ENCODE measurements at places on chromosomes 12 and 14.

- peak; percentile 89 for DNase-seq
These were observed 30.9 kb upstream of the EMP1 start for GRCh38 chr12:13165617-13166041.

DNA sequence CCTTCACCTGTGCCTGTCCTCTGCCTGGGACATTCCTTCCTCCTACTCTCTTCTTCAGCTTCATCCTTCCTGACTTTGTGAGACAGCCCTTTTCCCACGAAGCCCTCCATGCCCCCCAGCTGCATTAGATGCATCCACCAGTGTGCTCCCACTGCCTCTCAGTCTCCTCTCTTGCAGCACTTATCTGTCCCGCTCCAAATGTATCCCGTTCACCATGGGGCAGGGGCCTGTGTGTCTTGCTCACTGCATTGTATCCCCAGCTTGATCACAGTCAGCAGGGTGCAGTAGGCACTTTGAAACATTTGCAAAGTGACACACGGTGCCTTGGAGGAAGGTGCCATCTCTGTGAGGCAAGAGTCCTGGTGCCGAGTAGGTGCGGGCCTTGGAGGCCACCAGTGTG, 104.0 kb downstream of the SLC25A47 start:
- no peak for DNase-seq

GRCh38 chr12:1843641-1844005, 23.3 kb downstream of the LRTM2 start:
- DNase-seq, result no peak

- no peak for DNase-seq
These were observed 50.6 kb downstream of the DUSP16 start for GRCh38 chr12:12511895-12512711.

- peak; percentile 82 for DNase-seq
These were observed 27.9 kb upstream of the MYF6 start for GRCh38 chr12:80679346-80680131.

GRCh38 chr12:1778911-1779310, 41.5 kb upstream of the LRTM2 start:
- no peak for DNase-seq

- DNase-seq, result no peak
These were observed 814.9 kb downstream of the LRFN5 start for GRCh38 chr14:42421377-42422078.

GRCh38 chr12:12704593-12705230, 8.7 kb upstream of the GPR19 start:
- peak; percentile 90 for DNase-seq

DNA sequence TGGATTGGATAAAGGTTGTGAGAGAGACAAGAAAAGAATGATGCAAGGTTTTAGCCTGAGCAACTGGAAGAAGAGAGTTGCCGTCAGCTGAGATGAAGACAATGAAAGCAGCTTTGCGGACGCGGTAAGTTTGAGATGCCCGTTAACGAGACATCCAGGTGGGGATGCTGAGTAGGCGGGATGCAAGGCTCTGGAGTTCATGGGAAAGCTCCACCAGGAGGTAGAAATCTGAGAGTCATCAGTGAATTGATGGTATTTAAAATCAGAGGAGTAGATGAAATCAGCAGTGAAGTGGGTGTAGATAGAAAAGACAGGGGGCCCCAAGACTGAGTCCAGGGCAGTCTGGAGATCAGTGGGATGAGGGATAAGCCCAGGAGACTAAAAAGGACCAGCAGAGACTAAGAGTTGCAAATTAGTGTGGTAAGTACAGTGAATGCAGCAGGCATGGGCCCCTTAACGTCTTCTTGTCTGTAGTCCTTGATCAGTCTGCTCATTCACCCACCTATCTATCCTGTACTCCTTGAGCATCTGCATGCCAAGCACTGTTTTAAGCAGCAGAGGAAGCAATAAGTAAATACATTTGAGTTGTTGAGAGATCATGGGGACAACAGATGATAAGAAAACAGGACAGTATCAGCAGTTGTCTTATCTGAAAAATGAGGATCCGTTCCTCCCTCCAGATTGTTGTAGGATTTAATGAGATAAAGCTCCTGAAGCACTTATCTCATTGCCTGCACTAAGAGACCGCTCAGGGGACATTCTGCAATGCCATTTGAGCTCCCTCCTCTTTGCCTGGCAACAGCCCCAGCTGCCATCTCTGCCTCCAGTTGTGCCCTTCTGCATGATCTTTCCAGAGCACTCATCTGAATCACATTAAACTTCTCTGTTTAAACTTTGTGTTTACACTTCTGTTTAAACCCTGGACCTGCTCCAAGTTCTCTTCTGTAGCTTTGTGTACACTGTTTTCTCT, 91.5 kb downstream of the APAF1 start:
- DNase-seq, result no peak

DNA sequence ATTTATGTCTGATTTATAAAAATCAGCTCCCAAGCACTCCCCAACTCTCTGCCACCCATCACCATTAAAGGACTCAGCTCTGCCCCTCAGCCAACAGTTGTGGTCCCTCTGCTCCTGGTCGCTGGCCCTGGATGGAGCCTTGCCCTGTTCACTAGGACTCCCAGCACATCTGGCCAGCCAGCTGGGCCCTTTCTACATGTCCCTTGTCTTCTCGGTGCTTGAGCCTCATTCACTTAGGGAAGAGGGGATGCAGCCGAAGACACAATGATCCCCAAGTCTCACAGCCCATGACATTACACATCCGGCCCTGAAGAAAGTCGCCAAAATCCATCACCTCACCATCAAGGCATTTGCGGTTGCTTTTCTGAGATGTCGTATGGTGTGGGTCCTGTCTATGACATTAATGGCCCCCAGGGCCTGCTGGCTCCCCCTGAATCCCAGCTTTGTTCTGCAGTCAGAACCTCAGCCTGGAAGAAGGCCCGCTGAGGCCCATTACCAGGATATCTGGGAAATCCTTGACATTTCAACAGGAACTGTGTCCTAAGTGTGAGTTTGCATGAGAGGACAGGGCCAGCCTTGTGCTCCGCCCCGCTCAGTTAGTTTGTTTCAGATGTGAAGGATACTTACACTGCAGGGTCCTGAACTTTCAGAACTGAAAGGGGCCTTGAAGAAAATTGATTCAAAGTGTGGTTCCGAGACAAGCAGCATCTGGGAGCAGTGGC, 19.1 kb downstream of the TSPAN11 start:
- DNase-seq, result no peak

DNA sequence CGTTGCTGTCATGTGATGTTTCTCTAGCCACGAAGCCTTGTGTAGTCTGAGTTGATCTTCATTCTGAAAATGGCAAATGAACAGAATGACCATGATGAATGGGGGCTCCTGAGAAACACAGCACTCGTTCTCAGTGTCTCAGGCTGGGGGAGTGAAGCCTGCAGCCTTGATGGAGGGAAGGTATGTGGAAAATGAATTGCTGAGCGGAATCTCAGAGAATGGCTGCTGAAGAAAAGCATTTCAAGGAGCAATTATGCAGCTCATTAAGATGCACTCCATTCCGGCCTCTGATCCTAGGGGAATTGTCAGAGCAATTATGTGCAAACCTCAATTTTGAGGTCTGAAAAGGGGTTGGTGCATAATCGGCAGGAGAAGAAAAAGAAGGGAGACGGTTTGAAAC, 167.1 kb downstream of the CHST11 start:
- no peak for DNase-seq

GRCh38 chr12:8453021-8453513, 2.7 kb upstream of the CLEC6A start:
- DNase-seq, result no peak

DNA sequence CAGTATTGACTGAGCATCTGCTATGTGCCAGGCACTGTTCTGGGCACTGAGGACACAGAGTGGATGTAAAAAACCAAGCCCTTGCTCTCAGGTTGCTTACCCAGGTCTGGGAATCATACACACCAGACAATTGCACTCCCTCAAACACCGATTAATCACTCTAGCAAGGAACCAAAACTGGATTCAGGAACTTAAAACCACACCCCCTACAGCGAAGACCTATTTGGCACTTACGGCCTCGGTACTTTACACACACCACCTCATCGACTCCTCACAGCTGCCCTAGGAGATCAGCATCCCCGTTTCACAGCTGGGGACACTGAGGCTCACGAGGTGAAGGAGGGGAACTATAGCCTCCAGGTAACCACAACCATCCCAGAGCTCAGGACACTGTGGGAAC, 1.6 kb downstream of the GLTP start:
- DNase-seq, result no peak

DNA sequence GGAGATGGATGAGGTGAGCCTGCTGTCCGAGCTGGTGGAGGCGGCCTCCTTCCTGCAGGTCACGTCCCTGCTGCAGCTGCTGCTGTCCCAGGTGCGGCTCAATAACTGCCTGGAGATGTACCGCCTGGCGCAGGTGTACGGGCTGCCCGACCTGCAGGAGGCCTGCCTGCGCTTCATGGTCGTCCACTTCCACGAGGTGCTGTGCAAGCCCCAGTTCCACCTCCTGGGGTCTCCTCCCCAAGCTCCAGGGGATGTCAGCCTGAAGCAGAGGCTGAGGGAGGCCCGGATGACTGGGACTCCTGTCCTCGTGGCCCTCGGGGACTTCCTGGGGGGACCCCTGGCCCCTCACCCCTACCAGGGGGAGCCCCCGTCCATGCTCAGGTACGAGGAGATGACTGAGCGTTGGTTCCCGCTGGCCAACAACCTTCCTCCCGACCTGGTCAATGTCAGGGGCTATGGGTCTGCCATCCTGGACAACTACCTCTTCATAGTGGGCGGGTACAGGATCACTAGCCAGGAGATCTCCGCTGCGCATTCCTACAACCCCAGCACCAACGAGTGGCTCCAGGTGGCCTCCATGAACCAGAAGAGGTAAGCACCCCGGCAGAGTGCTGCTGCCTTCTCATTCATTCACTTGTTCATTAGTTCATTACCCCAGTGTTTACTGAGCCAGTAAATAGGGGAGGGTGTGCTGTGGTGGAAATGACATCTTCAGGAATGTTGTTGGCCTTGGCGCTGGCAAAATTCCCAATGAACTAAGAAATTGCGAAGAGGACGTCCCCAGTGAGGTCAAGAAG, 774 bp upstream of the MANSC4 start:
- peak; percentile 44 for DNase-seq

GRCh38 chr14:23544511-23545447, 6.8 kb downstream of the ZFHX2 start:
- DNase-seq, result no peak

DNA sequence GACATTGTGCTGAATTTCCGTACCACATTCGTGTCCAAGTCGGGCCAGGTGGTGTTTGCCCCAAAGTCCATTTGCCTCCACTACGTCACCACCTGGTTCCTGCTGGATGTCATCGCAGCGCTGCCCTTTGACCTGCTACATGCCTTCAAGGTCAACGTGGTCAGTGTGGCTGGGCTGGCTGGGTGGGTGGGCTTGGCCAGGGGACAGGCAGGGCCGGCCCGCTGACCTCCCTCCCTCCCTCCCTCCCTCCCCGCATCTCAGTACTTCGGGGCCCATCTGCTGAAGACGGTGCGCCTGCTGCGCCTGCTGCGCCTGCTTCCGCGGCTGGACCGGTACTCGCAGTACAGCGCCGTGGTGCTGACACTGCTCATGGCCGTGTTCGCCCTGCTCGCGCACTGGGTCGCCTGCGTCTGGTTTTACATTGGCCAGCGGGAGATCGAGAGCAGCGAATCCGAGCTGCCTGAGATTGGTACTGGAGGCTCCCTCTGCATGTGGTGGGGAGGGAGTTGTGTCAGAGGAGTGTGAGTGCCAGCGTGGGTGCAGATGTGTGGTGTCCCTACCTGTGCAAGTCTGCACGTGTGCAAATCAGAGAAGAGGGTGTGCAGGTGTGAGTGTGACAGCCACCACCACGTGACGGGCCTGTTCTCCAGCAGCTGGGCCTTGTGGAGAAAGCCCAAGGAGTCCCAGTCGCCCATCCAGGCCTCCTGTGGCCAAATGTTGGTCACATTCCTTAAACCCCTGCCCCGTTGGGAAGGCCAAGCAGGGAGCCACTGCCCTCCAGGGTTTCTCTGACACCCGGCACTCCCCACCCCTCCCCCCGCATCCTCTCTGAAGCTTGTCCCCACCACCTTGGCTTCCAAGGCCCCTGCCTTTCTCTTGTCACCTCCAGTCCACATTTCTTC, 5.3 kb downstream of the KCNH3 start:
- no peak for DNase-seq

DNA sequence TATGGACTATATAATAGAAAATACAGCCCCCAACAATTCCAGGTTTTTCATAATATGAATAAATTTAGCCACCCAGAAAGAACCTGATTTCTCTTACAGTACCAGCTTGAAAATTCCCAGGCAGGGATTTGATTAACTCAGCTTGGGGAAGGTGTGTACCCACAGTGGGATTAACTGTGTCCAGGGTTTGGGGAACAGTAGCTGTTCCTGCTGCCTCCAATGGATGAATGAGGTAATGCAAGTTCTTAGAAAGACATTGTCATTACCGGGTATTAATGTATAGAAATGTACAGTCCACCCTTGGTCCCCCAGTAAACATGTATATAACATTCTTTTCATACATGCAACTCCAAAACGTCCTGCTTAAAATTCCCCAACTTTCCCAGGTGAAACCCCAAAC, 115.6 kb downstream of the LRIG3 start:
- no peak for DNase-seq

DNA sequence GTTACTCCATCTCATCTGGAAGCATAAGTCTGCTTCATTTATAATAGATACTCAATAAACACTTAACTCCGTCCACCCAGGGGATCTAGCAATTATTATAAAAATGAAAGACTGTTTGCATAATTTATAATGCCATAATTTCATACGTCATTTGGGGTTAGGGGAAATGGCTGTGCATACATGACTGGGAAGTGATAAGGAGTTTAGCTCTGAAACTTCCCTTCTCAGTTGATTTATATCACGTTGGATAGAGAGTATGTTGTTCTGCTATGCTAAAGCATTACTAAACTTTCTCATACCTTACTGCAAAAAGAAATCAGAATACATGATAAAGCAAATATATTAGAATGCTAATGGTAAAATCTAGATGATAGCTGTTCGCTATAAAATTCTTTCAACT, 90.4 kb upstream of the DYNC1H1 start:
- no peak for DNase-seq

DNA sequence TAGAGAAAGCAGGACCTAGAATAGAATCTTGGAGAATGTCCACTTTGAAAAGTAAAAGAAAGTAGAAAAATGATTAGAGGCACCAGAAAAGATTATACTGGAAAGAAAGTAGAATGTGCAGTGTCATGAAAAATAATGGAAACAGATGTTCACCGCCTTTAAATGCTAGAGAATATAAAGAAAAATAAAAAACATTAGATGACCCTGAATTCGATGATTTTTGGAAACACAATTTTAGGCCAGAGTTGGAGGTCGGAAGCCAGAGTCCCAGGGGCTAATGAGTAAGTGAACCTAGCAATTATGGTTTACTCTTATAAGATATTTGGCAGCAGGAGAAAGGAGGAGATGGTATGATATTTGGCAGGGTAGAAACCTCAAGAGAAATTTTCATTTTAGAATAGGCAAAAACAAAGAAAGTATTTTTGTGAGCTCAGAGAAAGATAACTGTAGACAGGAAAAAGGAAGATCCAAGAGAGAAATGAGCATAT, 37.7 kb downstream of the GYS2 start:
- no peak for DNase-seq

DNA sequence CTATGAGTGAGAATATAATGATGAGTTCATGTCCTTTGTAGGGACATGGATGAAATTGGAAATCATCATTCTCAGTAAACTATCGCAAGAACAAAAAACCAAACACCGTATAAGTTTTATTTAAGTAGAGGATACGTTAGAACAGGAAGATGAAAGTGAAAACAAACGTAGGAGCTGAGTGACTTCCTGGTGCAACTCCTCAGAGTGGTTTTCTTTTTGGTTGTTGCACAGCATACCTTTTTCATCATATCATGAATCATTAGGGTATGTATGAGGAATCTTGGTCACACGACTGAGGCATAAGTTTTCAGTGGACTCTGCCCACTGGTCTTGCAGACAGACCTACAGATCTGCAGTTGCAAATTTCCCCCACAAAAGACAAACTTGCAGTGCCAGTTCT, 199.0 kb downstream of the LRFN5 start:
- no peak for DNase-seq

- DNase-seq, result peak; percentile 16
These were observed 16.4 kb downstream of the YARS2 start for GRCh38 chr12:32739279-32739678.

Data from myocyte (in vitro differentiated cells).